ENCODE measurements at places on chromosomes 7 and 10. TPM values are rescaled to one million over a fixed set of nuclear protein-coding genes. Genes with fewer than 3 reads are reported as not detected.

Gene CNTNAP2
- polyA plus RNA-seq, result 0.50 TPM

GRCh38 chr7:79272066-79272669 is 181.3 kb downstream of the MAGI2 start:
- no peaks in the 10 kb centered on the region for H3K27me3 ChIP-seq
- no peak overlapping the region for H3K27ac ChIP-seq
- no peaks in the 10 kb centered on the region for H3K4me1 ChIP-seq

- H3K27me3 ChIP-seq, result no peaks in the 10 kb centered on the region
- H3K36me3 ChIP-seq, result no peaks in the 10 kb centered on the region
- H3K4me1 ChIP-seq, result peaks cover 36% of the 10 kb centered on the region
- no peak overlapping the region for H3K27ac ChIP-seq
- DNase-seq, result no peak
Observed at GRCh38 chr10:110805292-110805691, 66.4 kb upstream of the PDCD4 start.

DNA sequence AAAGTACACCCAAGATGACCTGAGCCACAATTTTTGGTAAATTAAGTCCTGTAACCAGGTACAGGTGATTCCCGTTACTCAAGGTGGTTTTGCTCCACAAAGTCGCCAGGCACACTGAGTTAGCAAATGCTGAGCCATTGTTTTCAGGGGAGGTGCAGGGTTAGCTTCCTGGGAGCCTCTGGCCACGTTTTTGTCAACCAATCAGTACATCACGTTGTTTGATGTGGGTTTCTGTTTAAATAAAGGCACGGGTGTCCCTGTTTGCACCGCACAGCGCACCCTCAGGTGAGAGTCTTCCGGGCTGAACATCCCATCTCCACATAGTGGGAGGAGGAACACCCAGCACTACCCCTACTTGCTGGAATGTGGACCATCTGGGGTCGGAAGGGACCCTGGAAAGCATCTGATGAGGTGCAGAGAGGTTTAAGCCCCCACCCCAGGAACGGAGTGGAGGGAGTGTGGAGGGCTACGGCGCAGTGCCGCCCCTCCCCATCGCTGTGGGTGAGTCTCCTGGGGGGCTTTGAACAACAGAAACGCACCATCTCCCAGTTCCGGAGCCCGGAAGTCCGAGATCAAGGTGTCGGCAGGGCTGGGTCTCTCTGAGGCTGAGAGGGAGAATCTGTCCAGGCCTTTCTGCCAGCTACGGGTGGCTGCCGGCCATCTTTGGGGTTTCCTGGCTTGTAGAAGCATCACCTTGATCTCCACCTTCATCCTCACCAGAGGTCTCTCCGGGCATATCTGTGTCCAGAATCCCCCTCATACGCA is 42.5 kb downstream of the PRKAG2 start:
- no peak overlapping the region for H3K27ac ChIP-seq
- peaks cover 33% of the 10 kb centered on the region for H3K4me1 ChIP-seq
- H3K27me3 ChIP-seq, result no peaks in the 10 kb centered on the region
- no peaks in the 10 kb centered on the region for H3K36me3 ChIP-seq

DNA sequence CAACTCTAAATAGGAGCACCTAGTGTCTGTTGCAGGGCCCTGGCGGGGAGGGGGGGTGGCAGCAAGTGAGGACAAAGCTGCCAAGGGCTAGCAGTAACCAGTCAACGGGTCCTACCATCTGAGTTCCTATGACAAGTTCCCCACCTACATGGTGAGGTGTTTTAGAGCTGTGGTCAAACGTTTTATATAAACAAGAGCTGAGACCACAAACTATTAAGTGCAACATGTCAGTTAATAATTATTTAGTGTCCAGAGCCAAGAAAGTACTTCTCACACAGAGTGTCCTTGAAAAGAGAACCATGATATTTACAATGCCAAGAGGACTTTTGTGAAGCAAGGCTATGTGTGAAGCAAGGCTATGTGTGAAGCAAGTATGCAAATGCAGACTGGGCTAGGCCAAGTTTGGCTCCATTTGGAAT is 434.7 kb downstream of the TNS3 start:
- H3K4me3 ChIP-seq, result no peak overlapping the region
- H3K27ac ChIP-seq, result no peak overlapping the region
- DNase-seq, result no peak
- H3K4me1 ChIP-seq, result no peaks in the 10 kb centered on the region
- H3K27me3 ChIP-seq, result no peaks in the 10 kb centered on the region
